Esophagus squamous epithelium (tissue), 5 donors: ENCODE measurements at places on chromosomes 13 and 19. TPM values are rescaled to one million over a fixed set of nuclear protein-coding genes. Genes with fewer than 3 reads are reported as not detected.

GPC5 gene
- not detected for total RNA-seq

KIR2DL3 gene
- not detected for total RNA-seq

COX6B1 gene
- total RNA-seq = 731 TPM

CADM4 gene
- 10.1 TPM for total RNA-seq

PCDH17 gene
- total RNA-seq = 3.8 TPM

METTL21C gene
- not detected for total RNA-seq

RNF113B gene
- not detected for total RNA-seq

ZNF536 gene
- total RNA-seq = 7.4 TPM

AMER2 gene
- total RNA-seq = not detected

ZNF780A gene
- total RNA-seq = 15.6 TPM

CRX gene
- not detected for total RNA-seq

CLEC11A gene
- total RNA-seq = 4.6 TPM

PNMA8C gene
- not detected for total RNA-seq

NKG7 gene
- 2.2 TPM for total RNA-seq

EDNRB gene
- 14.7 TPM for total RNA-seq

KCNJ14 gene
- 1.3 TPM for total RNA-seq

CD209 gene
- total RNA-seq = 0.40 TPM

ICAM4 gene
- total RNA-seq = not detected

ZNF227 gene
- 16.4 TPM for total RNA-seq
